ENCODE measurements at places on chromosomes 6 and 20.

GRCh38 chr6:41477572-41477971 is 68.6 kb upstream of the FOXP4 start:
- DNase-seq = no peak

DNA sequence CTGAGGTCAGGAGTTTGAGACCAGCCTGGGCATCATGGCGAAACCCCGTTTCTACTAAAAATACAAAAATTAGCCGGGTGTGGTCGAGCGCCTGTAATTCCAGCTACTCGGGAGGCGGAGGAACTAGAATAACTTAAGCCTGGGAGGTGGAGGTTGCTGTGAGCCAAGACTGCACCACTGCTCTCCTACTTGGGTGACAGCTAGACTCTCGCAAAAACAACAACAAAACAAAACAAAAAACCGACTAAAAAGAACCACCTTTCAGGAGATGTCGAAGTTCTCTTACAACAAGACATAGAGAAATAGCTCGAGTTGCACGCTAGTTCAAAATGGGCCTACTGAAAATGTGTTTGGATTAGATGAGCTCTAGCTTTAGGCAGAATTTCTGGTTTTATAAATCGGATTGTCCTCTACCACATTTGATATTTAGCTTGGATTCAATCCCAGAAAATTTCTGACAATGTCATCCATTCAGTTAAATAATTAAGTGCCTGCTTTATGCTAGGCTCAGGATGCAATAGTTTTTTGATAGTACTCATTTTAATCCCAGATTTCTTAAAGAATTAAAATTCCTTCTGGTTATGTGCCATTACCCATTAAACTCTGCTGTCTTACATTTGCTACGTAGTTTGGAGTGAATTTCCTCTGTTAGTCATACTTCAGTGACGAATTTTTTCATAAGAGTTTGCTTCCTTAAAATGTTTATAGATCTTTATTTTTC is 137.5 kb upstream of the SHLD1 start:
- DNase-seq = no peak

GRCh38 chr6:29589423-29590048 is 4.6 kb downstream of the OR2H2 start:
- no peak for DNase-seq

- no peak for DNase-seq
Observed at GRCh38 chr6:149445095-149445466, 39.7 kb downstream of the ZC3H12D start.

DNA sequence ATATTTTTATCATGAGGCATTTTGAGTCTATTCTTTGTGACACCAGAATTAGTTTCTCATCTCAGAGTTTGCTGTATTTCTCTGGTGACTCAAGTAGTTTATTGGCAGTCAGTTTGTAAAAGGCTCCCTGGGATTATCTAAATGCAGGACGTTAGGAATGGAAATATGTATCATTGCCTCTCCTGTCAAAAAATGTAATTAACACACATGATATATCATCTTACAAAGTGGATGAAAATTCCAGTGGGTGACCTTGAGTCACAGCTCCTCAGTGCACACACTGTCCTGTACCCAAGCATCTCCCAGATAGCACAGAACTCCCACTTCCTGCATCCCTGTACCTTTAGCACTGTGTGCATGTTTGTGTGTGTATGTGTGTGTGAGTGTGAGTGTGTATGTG is 258.6 kb downstream of the LAMA2 start:
- DNase-seq = no peak

GRCh38 chr20:32609993-32610392 is 24.9 kb upstream of the NOL4L start:
- no peak for DNase-seq

- DNase-seq = no peak
Observed at GRCh38 chr6:106586815-106587415, 42.4 kb downstream of the RTN4IP1 start.

GRCh38 chr6:74857157-74857556 is 348.7 kb downstream of the COL12A1 start:
- DNase-seq = no peak

- DNase-seq = no peak
Observed at GRCh38 chr6:13566500-13566899, 7.9 kb upstream of the SIRT5 start.

DNA sequence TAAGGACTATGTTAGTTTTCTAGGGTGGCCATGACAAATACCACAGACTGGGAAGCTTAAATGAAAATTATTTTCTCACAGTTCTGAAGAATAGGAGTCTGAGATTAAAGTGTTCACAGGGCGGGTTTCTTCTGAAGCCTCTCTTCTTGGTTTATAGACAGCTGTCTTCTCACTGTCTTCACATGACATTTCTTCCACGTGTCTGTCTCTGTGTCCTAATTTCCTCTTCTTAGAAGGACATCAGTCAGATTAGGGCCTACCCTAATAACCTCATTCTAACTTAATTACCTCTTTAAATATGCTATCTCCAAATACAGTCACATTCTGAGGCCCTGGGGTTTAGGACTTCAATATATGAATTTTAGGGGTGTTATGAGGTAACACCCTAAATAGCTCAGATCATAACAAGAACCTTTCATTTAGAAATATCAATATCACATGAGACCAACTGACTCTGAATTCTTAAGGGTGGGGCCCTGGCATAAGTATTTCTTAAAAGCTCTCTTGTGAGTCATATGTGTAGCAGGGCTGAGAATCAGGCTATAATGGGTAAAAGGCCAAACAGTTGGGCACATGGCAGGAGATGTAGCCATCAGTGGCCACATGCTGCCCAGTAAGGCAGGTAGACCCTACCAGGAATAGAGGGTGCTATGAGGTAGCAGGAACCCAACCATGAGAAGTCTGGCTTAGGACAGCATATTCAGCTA is 62.0 kb upstream of the TENT5A start:
- no peak for DNase-seq

DNA sequence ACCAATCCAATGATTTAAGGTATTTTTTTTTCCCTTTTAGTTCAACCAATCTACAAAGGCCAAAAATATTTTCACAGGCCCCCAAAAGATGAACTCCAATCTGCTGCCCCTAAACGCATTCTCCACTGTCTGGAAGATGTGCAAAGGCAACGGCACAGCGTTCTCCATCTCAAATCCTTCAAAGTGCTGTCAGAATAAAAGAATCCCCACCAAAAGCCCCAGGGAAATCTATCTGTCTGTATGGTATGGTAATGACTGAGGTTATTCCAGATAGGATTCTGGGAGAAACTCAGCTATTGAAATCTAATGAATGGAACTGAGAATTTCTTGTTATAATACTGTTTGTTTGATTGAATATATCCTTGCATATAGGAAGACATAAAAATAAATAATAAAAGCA is 217.8 kb upstream of the CCN2 start:
- DNase-seq = no peak

- no peak for DNase-seq
Observed at GRCh38 chr6:109019911-109020310, 74.7 kb downstream of the SESN1 start.

DNA sequence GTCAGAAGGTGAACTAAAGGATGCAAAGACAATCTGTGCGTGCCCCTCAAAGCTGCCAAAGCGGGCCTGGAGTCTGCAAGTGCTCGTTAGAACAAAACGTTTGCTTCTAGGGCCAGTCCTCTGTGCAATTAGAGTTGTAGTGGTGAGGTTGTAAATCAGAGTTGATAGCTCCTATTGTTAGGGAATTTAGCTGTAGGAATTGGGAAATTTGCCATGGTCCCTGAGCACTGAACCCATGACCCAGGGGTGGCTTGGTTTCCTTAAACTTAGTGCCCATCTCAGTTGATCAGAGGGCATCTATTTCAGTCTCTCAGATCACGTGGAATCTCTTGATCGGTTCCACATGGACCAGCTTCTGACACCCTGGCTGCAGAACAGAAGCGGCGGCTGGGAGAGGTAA is 18.8 kb upstream of the RPS6KA2 start:
- DNase-seq = no peak

- DNase-seq = no peak
Observed at GRCh38 chr6:167827583-167828324, 1.0 kb downstream of the AFDN start.

DNA sequence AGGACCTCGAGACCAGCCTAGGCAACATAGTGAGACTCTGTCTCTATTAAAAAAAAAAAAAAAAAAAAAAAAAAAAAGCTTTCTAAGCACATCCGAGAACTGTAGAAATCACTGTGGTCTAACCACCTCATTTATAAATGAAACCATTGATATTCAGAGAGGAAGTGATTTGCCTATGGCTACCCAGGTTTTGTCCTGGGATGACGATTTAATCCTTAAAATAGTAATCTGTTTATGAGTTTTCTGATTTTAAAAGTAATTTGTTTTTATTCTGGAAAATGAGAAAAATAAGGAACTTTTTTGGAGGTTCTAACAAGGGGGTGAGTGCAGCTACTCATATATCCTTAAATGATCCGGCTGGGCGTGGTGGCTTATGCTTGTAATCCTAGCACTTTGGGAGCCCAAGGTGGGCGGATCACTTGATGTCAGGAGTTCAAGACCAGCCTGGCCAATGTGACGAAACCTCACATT is 6.5 kb upstream of the BTN3A2 start:
- DNase-seq = no peak

DNA sequence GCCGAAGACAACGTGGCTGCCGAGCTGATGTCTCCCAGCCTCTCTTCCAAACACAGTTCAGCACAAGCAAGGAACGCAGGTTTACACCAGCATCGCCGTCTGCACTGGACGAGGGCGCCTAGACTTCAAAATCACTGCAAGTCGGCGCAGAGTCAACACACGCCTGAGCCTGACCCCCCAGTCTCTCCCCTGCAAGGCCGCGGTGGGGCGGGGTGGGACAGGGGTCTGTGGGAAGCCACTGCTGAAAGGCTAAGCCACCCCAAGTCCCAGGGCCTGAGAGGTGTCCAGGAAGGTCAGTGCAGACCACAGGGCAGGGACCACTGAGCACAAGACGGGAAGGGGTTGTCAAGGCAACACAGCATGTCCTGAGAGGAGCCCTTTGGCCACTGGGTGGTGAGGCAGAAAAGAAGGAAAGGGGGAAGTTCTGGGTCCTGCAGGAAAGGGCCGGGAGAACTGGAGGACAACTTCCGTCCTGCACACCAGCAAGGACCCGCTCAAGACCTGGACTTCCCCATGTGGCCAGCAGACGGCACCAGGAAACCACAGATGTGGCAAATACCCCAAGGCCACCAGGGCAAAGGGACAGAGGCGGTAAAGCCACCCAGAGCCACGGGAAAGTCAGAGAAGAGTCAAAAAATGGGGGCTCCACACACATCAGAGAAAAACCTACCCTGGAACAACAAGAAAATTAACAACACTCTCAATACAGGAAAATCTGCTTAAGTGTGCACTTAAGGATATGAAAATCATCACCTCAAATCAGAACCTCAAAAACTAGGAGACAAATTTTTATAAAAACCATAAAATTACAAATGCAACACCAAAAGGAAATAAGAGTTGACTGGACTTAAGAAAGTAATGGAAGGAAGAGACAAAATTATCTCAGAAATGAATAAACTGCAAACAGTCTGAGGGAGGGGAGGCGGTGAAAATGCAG is 84.8 kb downstream of the TAF4 start:
- DNase-seq = no peak

DNA sequence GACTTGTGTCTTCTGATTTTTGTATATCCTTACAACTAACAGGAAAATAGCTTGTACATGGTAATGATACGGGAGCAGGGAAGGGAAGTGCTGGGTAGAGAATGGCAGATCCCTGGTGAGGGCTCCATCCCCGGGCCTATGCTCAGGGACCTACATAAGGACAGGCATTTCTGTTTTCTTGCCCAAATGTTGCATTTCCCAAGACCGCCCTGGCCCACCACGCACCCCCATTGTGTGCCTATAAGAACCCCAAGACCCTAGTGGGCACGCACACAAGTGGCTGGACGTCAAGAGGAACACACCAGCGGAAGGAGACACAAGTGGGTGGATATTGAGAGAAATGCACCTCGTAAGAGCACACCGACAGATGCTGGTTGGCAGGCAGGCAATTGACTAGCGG is 616.3 kb upstream of the MAN1A1 start:
- no peak for DNase-seq
